ENCODE measurements at places on chromosomes 7 and 10.

DNA sequence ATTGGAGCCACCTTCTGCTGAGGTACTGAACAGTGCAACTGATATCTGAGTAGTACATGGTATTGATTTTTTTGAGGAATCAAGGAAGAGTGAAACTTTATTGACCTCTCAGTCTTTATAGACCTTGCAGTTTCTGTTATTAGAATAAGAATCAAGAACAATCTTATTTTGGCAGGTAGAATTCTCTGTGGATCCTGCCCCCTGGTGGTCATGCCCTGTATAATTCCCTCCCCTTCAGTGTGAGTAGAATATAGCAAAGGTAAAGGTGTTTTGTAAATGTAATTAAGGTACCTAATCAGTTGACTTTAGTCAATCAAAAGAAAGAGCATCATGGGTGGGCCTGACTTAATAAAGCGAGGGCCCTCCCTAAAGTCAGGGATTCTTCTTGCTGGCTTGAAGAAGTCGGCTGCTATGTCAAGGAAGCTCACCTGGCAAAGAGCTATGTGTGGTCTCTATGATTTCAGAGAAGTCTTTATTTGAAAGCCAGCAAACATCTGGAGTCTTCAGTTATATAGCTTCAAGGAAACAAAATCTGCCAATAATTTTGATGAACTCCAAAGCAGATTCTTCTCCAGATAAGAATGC lies 142.8 kb downstream of the LSM5 start:
- peak; percentile 60 for DNase-seq

DNA sequence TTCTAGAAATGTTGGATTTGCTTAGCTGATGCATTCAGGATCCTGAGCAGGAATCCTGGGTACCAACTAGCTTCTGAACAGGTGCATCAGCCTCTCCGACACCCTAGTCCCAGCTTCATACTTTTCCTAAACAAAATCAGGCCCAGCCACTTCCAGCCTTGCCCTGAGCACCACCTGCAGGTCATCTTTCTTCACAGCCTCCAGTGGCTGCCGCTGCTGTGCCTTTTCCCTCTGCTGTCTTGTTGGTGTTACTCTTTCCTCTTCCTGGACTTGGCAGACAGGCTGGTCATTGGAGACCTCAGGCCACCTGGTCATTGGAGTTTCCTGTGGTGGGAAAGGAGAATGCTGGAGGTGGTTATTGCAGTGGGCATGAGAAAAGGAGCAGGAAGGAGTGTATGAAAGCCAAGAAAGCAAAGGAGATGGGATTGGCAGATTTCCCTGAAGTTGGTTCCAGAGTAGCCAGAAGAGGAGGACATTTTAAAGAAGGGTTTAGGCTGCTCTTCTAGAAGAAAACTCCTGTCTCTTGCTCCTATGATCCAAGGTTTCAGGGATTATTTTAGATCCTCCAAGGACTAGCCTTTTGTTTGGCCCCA lies 48.2 kb upstream of the NFKB2 start:
- peak; percentile 77 for DNase-seq

GRCh38 chr7:11210374-11210773 lies 236.7 kb downstream of the PHF14 start:
- DNase-seq = no peak

DNA sequence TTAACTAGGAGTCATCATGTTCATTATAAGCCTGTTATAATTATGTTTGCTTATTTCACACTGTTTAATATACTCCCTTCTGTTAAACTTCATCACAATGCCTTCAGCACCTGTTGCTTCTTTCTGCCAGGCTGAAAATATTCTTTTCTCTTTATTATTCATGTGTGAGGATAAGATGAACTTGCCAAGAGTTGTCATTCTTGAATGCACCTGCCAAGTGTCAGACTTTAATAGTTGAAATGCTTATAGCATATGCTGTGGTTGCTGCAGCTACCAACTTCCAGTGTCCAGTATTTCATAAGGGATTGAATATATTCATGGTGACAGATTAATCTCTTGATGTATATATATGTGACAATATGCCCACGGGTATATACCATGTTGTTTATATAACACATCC lies 339.2 kb upstream of the MEOX2 start:
- DNase-seq = no peak

GRCh38 chr10:118922972-118923371 lies 106.5 kb upstream of the NANOS1 start:
- DNase-seq = no peak

GRCh38 chr7:95421000-95421846 lies 13.6 kb downstream of the PON2 start:
- peak; percentile 92 for DNase-seq

- DNase-seq = peak; percentile 41
Observed at GRCh38 chr7:102260856-102261255, 25.8 kb upstream of the SH2B2 start.

- DNase-seq = no peak
Observed at GRCh38 chr7:133699386-133699785, 427.8 kb upstream of the LRGUK start.

DNA sequence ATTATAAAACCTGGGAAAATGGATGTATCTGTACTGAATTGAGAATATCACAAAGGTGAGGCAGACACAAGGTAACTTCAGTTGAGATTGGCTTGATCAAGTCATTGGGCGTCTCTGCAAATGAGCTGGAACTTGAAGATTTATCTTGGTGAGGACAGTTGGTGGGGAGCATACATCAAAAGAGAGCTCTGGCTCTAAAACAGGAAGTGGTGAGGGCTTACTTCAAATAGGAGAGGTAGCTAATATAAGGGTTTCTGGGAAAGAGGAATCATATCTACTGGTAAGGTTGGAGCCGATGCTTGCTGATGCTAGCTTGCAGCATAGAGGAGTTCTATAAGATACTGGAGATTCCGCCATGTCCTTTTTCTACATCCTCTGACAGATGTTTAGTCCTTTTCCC lies 39.9 kb upstream of the FGL2 start:
- no peak for DNase-seq

DNA sequence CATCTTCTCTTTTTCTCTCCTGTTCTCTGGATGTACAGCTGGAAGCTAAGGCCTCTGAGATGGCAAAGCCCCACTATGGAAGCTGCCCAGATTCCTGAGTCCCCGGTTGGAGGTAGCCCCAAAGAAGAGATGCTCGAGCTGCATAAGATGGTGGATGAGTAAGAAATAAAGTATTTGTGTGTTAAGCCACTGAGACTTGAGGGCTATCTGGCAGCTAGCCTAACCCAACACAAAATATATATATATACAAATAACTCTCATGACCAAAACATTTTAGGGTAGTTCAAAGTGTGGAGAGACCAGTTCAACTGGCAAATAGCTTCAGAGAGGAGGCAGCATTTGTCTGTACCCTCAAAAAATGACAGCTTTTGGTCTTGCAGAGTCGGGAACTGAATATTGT lies 72.4 kb upstream of the PDE1C start:
- DNase-seq = no peak

DNA sequence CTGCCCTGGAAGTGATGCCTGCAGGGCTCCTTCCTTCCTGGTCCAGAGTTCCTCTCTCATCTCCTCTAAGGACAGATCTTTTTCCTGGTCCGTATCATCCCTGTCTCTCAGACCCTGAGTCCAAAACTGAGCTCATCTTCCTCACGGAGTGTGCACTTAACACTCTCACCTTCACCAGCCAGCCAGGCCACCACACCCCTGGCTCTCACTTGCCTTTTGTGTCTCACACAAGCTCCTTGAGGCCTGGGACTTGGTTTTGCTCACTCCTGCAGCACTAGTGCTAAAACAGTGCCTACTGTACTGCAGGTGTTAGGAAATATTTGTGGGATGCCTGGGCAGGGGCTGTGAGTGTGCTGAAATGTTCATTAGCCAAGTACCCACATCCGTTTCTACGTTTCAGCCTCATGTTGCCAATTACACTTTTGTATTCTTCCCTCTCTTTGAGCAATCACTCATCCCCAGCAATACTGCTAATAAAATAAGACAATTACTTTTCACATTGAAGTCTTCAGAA lies 21.4 kb upstream of the PARP12 start:
- DNase-seq = no peak

- DNase-seq = peak; percentile 89
Observed at GRCh38 chr10:110643653-110644597, at the start of gene RBM20. RBM20 (plus strand) TSS chr10:110644336; CDS start chr10:110644455, 119 bp downstream.

DNA sequence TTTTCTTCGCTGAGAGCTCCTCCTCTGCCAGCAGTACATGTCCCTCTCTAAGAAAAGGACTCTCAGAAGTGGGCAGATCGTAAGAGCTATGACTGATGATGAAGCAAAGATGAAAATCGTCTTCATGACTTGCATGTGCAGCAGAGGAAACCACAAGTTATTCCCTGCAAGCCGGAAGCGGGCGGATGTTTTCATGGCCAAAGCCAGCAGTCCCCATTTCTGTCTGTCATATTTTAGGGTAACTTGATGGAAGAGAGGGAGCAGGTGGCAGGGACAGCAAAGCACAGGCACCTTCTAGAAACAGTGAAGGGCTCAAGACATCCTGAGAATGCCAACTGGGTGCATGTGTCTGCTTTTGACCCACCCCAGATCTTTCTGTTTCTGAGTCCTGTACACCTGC lies 19.9 kb downstream of the KLF6 start:
- DNase-seq = no peak

DNA sequence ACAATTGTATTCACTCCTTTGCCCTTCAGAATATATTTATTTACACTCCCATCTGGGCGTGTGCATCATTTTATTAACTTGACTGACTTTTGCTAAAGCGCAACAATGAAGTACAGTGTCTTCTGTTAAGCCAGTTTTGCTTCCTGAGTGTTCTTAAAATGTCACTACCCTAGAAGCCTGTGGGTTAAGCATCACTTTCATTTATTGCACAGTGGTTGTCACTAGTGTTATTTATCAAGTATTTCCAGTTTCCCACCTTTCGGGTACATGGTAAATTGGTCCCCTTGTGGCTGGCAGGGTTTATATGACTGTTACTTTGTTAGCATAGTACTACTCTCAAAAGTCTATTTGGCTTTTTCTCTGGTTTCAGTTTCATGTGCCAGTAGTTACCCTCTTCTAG lies 3.3 kb downstream of the HILPDA start:
- DNase-seq = no peak

DNA sequence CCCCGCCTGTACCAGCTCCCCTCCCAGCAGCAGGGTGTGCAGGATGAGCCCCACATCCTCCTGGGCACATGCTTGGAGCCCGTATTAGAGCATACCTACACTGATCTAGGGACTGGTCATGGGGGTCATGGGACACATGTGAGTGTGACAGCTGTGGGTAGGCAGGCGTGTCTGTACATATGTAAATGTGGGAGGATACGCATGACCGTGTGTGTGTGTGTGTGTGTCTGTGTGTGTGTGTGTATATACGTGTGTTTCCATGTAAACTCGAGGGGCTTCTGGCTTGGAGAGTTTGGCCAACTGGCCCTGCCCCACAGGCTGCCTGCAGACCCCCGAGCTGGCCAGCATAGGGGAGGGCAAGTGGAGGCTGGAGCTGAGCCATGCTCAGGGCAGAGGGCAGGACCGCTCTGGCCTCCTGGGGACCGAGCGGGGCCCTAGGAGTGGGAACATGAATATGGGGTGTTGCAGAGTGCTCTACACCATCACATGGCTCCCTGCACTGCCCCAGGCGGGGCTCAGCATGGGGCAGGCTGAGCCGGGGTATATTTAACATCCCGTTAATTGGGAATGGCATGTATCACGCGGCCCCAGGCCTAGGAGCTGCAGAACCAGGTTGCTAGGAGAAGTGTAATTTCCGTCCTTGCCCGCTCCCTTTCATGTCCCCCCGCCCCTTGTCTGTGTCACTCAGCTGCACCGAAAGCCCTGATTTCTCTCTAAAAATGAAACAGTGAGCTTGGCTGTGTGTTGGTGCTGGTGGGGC lies 152.7 kb upstream of the PCBD1 start:
- no peak for DNase-seq

- no peak for DNase-seq
Observed at GRCh38 chr7:144937199-144937598, 101.3 kb upstream of the TPK1 start.

- DNase-seq = no peak
Observed at GRCh38 chr10:7697426-7697825, 5.7 kb upstream of the ITIH2 start.

GRCh38 chr7:101031082-101031481 lies 11.2 kb downstream of the MUC17 start:
- DNase-seq = no peak

DNA sequence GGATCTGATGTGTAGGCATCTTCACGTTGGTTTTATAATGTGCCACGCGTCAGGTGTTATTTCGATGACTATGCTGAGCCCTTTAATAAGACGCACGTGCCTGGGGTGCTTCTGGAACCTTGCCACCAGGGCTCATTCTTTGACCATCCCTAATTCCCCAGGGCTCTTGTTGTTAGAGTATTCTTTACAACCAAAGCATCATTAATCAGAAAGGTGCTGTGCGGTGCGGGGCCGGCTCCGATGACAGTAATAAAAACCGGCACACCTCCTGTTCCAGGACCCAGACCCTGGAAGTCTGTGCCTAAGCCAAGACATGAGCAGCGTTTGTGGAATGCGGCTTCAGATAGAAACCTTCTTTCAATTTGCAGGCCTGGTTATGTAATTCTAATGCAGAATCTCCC lies 58.4 kb downstream of the MGMT start:
- DNase-seq = no peak

DNA sequence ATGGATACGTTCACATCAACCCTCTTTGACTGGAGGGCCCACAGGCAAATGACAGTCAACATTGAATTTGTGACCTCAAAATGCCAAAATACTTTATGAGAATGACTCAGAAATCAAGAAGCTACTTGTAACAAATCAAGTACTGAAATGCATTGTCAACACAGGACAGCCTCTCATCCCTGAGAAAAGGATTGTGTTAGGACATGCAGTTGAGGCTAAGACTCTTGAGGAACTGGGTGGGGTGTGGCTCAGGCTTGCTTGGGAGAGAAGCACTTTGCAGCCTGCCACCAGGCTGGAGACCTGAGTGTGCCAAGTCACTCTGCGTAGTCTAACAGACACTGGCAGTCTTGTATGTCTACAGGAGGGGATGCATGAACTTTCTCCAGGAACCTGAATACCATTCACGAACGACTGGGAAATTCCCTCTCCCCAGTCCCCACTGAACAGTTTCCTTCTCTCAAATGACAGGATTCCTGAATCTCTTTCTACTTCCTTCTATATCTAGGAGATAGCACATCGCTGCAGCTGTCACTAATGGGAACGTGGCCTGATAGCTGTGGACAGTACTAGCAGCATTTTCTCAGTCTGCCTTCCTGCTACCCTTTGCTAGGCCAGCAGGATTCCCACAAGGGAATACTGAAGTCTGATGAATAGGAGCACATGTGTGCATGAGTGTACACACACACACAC lies 3.3 kb upstream of the SMO start:
- DNase-seq = no peak
